ENCODE measurements at places on chromosomes 2 and 18.
A peak's percentile ranks its signal among the peaks of the same experiment; 100 is the strongest.

- DNase-seq = no peak
Observed at GRCh38 chr2:128733450-128733849, 414.8 kb upstream of the HS6ST1 start.

GRCh38 chr18:52341608-52342381, 1.8 kb downstream of the DCC start:
- DNase-seq = no peak

GRCh38 chr18:47793609-47794008, 136.8 kb downstream of the SMAD2 start:
- DNase-seq = no peak

DNA sequence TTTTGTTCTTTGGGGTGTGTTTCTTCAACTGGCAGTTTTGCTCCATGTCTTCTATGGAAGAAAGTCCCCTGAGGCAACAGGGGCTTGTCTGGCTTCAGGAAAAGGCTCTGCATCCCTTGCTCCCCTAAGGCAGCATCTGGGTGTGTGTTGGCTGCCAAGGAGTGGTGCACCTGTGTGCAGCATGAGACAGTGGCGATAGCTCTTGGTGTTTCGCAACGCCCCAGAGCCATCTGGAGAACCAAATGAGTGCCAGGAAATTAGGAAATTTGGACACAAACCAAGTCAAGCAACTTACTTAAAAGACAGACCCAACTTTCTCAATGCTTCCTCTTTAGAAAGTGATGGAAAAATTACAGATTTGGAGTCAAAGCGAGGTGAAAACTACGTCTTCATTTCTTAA, 1044.4 kb upstream of the CNTNAP5 start:
- peak; percentile 6 for DNase-seq

DNA sequence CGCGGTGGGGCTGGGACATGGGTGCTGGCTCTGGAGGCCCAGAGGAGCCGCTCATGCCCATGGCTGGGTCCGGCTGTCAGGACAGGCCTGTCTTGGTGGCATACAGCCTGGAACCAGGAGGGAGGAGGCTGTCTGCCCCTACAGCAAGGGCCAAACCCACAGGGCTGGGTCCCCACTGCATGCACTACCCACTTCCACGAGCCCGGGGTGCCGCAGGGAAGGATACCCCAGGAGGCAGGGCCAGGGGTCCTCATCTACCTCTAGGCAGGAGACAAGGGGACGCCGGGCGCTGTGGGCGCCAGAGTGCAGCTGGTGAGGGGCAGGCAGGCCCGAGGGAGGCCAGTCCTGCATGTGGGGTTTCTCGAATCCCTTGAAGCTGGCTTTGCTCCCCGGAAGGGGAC, 95.1 kb upstream of the GPC1 start:
- DNase-seq = no peak

DNA sequence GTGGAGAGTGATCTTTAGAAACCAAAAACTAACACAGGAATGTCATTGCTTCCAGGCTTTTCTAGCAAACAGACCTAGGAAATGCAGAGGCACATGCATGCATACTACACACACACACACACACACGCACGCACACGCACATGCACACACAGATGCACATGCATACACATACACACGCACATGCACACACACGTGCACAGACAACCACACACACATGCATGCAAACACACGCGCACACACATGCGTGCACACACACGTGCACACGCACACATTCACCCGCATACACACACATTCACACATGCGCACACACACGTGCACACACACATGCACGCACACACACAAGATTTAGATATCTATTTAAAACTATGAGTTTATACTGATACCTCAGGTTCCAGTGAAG, 379.5 kb downstream of the ZNF516 start:
- no peak for DNase-seq

Measured in HS-5 (cell line).